Muscle of arm (tissue), 14 donors: ENCODE measurements at places on chromosomes 6 and 20.

DNA sequence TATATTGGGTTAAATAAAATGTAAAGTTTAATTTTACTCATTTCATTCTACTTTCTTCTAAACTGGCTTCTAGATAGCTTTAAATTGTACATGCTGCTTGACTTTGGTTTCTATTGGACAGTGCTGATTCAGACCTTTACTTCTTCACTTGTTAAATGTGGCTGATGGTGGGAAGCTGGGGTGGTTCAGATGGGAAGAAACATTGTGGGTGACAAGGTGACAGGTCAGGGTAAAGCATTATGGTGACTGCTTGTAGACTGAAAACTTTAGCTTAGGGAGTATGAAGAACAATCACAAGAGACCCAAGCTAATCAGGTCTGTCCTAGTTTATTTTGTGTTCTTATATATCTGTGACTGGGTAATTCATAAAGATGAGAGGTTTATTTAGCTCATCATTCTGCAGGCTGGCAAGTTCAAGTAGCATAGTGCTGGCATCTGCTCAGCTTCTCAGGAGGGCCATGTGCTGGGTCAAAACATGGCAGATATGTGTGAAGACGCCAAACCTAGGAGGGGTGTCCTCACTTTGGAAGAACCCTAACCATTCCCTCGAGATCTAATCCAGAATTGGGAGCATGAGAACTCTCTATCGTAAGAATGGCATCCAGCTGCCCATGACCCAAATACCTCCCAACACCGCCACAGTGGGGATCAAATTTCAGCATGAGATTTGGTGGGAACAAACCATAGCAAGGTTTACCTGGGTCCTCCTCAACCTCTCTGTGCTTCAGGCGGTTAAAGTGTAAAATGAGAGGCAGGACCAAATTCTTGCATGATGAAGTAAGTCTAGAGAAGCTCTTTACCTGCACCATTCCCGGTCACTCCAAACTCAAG is 102.8 kb downstream of the FYN start:
- no peak for DNase-seq

DNA sequence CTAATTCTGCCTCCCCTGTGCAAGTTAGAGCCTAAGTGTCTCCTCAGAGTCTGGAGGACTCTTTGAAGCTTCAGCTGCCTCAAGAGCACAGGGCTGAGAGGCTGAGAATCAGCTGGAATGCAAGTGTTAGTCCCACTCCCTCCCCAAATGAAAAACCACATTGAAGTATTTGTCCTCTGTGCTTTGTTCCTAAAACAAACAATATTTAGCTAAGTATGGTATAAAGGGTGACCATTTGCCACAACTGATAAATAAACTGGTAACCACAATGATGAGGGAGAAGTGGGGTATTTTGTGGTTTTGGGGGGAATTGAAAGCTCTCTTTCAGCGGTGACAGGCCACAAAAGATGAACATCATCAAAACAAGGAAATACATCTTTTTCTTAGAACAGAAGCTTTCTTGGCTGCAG is 91.7 kb upstream of the HDDC2 start:
- DNase-seq, result no peak

DNA sequence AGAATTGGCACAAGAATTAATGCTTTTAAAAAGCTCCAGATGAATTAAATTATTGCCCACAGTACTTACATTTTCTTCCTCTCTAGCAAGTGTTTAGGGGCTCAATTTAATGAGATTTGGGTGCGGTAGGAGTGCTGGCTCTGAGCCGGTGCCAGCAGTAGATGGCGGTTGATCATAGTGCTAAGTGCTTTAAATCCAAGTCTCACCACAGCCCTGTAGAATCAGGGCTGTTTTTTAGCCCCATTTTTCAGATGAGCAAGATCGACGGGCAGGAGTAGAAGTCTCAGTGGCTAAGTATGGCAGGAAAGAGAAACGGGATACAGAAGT is 136.9 kb upstream of the SALL4 start:
- no peak for DNase-seq

DNA sequence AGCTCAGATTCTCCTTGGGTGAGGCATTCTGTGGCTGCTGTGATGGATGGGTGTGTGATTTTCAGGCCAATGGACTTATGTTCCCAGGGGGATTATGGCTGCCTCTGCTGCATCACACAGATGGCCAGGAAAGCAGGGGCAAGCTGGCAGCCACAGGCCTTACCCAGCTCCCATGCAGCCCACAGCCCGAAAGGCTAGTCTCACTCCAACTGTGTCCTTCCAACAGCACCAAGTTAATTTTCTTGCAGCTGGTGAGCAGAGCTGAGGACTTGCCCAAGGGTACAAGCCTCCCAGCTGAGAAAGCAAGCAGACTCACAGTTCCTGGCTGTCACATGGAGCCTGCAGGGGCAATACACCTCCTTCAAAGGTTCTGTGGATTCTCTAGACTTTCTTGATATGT is 155.2 kb upstream of the KHDRBS2 start:
- no peak for DNase-seq

GRCh38 chr6:163133017-163133416 is 281.5 kb upstream of the QKI start:
- no peak for DNase-seq

DNA sequence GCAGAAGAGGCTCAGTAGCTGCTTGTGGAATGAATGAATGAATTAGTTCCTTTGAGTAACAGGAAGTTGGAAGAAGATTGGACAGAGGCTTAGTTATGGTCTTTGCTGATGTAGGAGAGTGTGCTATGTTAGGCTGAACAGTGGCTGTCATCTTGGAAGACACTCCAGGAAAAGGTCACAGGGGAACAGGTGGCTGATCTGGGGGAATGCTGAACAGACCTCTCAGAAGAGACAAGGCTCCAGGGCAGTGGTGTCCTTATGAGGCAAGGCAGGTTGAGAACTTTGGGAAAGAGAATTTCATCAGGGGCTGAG is 62.3 kb downstream of the UTRN start:
- DNase-seq, result no peak

- no peak for DNase-seq
These were observed 158.5 kb upstream of the ARID1B start for GRCh38 chr6:156618600-156619205.

GRCh38 chr6:36312854-36313648 is 23.6 kb downstream of the BNIP5 start:
- DNase-seq, result no peak

- peak; percentile 78 for DNase-seq
These were observed 1.4 kb downstream of the QKI start for GRCh38 chr6:163415620-163416556.

GRCh38 chr6:162618448-162619002 is 109.0 kb downstream of the PRKN start:
- DNase-seq, result no peak

- no peak for DNase-seq
These were observed 5.4 kb upstream of the SDCBP2 start for GRCh38 chr20:1334370-1334731.

GRCh38 chr6:15879371-15880261 is 216.8 kb upstream of the DTNBP1 start:
- DNase-seq, result no peak

DNA sequence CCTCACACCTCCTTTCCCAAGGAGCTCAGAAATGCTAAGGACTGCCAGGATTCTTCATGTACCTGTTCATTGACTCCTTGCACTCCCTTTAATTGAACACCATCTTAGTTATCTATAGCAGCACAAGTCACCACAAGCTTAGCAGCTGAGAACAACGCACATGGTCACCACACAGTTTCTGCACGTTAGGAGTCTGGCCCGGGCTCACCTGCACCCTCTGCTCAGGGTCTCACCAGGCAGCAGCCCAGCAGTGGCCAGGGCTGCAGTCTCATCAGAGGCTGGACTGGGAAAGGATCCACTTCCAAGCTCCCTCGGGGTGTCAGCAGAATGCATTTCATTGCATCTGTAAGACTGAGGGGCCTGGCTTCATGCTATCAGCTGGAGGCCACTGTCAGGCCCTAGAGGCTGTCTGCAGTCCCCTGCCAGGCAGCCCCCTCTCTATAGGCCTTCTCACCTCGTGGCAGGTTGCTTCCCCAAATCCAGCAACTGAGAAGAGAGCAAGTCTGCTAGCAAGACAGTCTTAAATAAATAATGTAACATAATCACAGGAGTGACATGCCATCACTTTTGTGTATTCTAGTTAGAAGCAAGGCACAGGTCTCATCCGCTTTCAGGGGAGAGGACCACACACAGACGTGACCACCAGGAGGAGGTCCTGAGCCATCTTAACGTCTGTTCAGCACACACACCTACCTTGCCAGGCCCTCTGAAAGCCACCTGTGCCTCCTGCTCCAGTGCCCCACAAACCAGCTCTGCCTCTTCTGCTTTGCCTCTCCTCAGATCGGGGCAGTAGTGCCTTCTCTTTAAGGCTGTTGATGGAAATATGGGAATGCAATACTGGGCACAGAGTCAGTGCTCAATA is 165.2 kb upstream of the CST7 start:
- no peak for DNase-seq

DNA sequence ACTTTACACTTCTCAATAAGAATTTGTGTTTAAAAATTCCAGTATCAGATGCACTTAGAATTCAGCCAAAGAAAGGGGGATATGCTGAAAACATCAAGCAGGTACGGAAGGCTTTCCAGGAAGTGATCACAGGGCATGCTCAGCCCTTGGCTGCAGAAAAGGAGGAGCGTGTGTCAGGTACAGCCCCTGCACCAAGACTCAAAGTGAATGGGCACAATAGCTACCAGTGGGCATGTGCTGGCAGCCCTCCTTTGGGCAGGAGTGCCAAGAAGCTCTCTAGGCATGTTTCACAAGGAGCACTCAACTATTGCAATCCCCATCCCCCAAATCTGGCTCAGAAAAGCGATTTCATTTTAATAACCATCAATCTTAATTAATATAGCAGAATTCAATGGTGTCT is 298.8 kb downstream of the GMDS start:
- DNase-seq, result no peak

GRCh38 chr6:113763876-113764275 is 93.3 kb upstream of the MARCKS start:
- DNase-seq, result no peak

- DNase-seq, result no peak
These were observed 215.5 kb downstream of the PREX1 start for GRCh38 chr20:48612335-48612734.

- DNase-seq, result no peak
These were observed 6.0 kb downstream of the RGS17 start for GRCh38 chr6:153125032-153125431.

- DNase-seq, result no peak
These were observed 137.9 kb downstream of the DLL1 start for GRCh38 chr6:170152989-170153388.

- no peak for DNase-seq
These were observed 5.8 kb downstream of the UBE2C start for GRCh38 chr20:45818239-45818638.

DNA sequence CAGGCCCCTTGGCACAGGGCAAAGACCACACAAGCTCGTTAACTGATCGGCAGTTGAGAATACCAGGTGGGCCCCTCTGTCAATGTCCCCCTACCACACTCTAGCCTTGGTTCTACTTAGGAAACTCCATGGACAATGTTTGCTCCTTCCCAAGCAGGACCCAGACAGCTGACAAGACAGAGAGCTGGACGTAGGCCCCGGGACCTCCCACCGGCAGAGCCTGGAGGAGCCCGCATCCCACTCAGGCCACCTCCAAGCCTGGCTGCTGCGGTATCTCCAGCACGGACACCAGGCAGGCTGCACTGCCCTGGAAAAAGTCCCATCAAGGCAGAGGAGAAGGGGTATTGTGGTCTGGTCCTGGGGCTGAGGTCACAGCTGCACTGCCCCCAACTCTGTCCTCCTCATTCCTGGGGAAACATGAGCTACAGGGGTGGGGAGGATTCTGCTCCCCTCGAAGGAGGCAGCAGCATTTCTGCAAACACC is 6.2 kb upstream of the GRM4 start:
- no peak for DNase-seq

DNA sequence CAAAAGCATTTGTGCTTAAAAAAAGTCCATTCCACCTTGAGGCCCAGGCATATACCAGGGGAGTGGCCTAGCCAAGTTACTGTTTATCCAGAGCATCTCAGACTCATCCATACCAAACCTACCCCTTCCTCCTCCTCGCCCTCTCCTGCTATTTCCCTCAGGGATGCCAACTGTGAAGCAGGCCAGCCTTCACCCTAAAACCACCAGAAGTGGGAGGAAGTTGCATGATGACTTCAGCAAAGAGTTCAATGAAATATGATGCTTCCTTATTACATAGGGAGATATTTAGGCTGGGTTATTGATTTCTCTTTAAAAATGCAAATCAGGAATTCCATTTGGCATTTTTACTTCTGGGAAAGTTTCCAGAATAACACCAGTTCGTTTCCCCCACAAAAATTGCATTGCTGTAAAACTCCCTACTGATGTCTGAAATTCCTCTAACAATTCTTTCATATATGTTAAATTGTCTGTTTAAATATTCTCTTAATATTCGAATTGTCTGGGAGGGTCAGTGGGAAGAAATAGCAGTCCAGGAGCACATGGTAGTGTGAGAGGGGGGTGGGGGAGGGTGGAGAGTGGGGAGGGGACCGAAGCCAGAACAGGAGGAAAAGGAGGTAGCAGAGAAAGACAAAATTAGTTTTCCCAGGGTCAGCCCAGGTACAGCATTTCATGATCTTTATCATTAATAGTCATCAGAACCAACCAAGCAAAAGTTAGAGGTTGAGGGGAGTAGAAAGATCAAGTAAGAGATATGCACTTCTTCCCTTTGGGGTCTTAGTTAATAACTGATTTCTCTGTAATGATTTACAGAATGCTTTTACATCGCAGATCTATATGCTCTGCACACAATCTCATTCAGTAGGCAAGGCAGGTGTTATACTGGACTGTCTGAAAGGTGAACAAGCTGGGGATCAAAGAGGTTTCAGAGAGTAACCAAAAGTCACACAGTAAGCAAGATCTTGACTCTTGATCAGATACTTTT is 1.7 kb upstream of the TCP11 start:
- DNase-seq, result no peak

- DNase-seq, result no peak
These were observed 9.4 kb downstream of the MAS1 start for GRCh38 chr6:159899994-159900745.

DNA sequence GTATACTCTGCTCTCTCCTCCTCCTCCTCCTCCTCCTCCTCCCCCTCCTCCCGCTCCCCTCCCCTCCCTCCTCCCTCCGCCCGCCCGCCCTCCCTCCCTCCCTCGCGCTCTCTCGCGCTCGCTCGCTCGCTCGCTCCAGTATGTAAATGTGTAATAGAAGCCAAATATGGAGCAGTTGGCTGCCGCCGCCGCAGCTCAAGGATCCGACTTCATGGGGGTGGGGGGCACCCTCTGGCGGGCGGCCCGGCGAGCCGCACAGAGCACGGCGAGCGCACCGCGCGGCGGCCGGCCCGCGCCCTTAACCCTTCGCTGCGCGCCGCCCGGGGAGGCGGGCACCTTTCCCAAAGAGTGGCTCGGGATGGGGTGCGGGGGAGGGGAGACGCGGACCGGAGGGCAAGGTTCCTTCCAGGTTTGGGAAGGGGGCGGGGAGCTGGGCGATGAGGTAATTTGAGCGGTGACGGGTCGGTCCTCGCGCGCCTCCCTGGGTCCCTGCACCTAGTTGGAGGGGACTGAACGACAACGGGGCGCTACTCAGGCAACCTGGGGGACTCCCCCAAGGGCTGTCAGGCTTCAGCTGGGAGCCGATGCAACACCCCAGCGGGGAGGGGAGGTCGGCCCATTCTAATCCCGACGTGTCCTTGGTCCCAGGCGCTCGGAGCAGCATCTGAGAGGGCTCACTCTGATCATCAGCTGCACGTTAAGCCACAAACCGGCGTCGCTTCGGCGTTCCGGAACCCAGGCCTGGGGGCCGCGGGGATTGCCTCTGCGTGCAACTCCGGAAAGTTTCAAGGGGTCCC is 409 bp upstream of the ATXN1 start:
- peak; percentile 85 for DNase-seq

GRCh38 chr6:47832386-47833100 is 50.7 kb downstream of the OPN5 start:
- DNase-seq, result no peak
